ENCODE measurements at places on chromosomes 7 and 10. TPM values are rescaled to one million over a fixed set of nuclear protein-coding genes. Genes with fewer than 3 reads are reported as not detected.

DNA sequence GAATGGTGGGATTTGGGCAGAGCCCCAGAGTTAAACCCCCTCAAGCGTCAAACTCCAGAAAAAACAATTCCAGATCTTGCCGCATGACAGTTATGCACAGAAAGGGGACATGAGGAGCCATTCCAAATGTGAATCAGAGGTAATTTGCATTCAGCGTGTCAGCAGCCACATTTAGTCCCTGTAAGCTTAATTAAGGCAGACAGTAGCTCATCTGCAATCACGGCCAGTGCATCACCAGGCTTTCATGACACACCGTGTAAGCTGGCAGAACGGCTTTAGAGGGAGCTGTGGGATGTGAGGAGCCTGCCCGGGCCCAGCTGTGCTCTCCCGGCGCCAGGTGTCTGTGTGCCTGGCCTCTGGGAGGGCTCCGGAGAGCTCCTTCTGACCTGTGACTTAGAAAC lies 18.7 kb upstream of the PRKAG2 start:
- H3K27ac ChIP-seq: no peak overlapping the region
- peaks cover 2% of the 10 kb centered on the region for H3K4me1 ChIP-seq
- no peak overlapping the region for H3K4me3 ChIP-seq
- H3K27me3 ChIP-seq: peaks cover 34% of the 10 kb centered on the region
- H3K36me3 ChIP-seq: no peaks in the 10 kb centered on the region

DNA sequence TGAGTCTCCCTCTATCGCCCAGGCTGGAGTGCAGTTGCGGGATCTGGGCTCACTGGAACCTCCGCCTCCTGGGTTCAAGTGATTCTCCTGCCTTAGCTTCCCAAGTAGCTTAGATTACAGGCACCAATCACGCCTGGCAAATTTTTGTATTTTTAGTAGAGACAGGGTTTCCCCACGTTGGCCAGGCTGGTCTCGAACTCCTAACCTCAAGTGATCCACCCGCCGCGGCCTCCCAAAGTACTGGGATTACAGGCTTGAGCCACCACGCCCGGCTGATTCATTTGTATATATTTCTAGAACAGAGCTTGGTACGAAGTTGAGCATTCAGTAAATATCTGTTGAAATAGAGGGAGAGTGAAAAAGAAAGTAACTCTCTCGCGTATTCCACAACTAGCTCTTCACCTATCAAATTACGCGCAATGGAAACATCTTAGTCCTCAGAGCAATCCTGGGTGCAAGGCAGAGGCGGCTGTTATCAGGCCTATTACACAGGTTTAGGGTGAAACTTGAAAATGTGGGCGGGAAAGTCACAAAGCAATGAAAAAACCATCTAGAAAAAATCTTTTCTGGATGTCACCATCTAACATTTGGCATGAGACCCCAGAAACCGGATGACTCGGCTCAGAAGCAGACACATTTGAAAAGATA lies 707 bp upstream of the GHITM start:
- no peaks in the 10 kb centered on the region for H3K27me3 ChIP-seq
- H3K4me1 ChIP-seq: peaks cover 9% of the 10 kb centered on the region
- H3K36me3 ChIP-seq: peaks cover 2% of the 10 kb centered on the region
- DNase-seq: no peak

DNA sequence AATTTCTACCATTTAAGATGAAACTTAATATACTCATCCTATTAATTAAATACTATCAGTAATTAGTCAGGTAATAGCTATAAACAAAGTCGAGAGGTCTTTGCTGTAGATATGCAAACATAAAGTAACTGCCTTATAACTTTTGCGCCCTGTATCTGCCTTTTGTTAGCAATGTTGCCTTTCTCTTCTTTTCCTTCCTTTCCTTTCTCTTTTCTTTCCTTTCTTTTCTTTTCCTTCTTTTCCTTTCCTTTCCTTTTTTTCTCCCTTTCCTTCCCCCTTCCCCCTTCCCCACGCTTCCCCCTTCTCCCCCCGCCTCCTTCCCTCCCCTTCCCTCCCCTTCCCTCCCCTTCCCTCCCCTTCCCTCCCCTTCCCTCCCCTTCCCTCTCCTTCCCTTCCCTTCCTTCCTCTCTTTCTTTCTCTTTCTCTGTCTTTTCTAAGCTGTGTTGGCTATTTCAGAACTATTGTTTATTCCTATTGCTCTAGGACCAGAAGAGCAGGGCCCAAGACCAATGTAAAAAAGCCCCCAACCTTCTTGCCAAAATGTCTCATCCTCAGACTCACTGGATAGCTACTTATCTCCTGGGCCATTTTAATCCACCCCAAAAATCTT lies 65.3 kb upstream of the DKK1 start:
- no peak overlapping the region for H3K27ac ChIP-seq
- H3K36me3 ChIP-seq: no peaks in the 10 kb centered on the region
- H3K4me1 ChIP-seq: peaks cover 4% of the 10 kb centered on the region
- no peak for DNase-seq
- no peaks in the 10 kb centered on the region for H3K27me3 ChIP-seq

DNA sequence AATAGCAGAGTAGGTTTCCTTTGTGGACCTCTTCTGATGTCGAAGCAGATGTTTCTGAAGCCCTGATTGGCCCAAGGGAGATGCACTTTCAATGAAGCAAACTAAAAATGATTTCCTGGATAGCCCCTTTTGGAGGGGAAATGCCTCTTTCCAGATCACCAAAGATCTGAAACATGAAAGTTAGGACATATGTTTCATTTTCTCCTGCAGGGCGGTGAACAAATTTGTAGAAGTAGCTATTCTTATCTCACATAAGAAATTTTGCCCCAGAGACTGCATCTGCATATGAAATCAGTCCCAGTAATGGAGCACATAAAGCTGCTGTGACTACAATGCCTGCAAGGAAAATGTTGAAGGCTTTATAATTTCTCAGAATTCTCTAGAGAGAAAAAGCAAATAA lies 56.0 kb downstream of the THSD7A start:
- no peaks in the 10 kb centered on the region for H3K36me3 ChIP-seq
- DNase-seq: peak; percentile 36
- H3K4me1 ChIP-seq: no peaks in the 10 kb centered on the region
- no peaks in the 10 kb centered on the region for H3K27me3 ChIP-seq

DNA sequence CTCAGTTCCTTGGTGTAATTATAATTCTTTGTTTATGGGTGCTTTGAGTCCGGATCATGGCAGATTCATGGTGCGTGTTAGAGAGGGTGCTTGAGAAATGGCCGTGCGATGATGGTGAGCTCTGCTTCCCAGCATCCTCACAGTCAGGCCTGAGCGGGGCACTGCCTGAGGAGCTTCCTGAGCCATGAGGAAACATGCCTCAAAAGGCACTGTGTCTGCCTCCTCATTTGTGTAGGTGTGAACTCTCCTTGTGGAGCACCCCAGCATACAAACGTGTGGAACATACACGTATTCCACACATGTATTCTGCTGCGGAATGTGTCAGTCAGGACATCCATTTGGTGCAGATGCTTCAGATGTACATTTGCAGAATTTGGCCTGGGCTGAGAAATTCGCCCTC lies 205.4 kb downstream of the CELF2 start:
- H3K27ac ChIP-seq: no peak overlapping the region
- H3K27me3 ChIP-seq: no peaks in the 10 kb centered on the region
- peaks cover 15% of the 10 kb centered on the region for H3K4me1 ChIP-seq
- peaks cover 22% of the 10 kb centered on the region for H3K36me3 ChIP-seq

The FEZF1 gene
- not detected for polyA plus RNA-seq

The NACAD gene
- polyA plus RNA-seq: 4.5 TPM

DNA sequence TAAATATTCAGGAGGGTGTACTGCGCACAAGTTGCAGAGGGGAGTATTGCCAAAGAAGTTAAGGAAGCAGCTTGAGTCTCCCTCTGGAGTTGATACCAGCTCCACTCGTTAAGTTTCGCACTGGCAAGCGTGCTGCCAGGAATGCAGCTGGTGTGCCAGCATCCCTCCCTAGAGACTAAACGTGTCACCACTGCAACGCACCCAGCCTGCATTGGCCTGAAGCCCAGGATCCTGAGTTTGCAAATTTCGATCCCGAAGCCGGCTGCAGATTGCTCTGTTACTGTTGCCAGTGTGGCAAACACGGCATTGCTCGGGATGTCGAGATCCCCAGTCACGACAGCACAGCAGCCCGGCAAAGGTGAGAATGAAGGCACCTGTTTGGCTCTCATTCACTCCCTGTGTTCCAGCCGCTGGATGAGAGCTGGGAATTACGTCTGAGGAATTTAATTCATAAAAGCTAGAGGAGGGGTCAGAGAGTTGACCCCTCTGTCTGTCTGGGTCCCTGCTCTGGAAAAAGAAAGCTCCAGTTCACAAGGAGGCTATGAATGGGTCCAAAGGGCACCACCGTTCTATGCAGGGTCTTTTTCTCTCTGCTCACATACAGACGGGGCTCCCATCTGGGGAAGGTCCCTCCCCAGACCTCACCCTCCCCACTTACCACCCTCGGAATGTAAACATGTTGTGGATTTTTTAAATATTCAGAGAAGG lies 61.0 kb downstream of the NRP1 start:
- peak overlapping the region; percentile 1 for H3K4me3 ChIP-seq
- peaks cover 28% of the 10 kb centered on the region for H3K4me1 ChIP-seq
- peak overlapping the region; percentile 66 for H3K27ac ChIP-seq

The TMEM26 gene
- 7.2 TPM for polyA plus RNA-seq

The ABCB1 gene
- polyA plus RNA-seq: 0.47 TPM

- H3K4me3 ChIP-seq: peak overlapping the region; percentile 17
- no peak for DNase-seq
- peaks cover 98% of the 10 kb centered on the region for H3K27me3 ChIP-seq
- H3K36me3 ChIP-seq: no peaks in the 10 kb centered on the region
Measured at GRCh38 chr10:8055420-8056349, 1.2 kb downstream of the GATA3 start.

- H3K4me3 ChIP-seq: no peak overlapping the region
- H3K27me3 ChIP-seq: no peaks in the 10 kb centered on the region
- peak; percentile 88 for DNase-seq
- H3K36me3 ChIP-seq: no peaks in the 10 kb centered on the region
- H3K4me1 ChIP-seq: no peaks in the 10 kb centered on the region
- no peak overlapping the region for H3K27ac ChIP-seq
Measured at GRCh38 chr7:143214789-143215679, 6.8 kb upstream of the TAS2R40 start.

- no peaks in the 10 kb centered on the region for H3K27me3 ChIP-seq
- peaks cover 35% of the 10 kb centered on the region for H3K36me3 ChIP-seq
Measured at GRCh38 chr7:99385564-99385963, 11.0 kb downstream of the ARPC1B start.

DNA sequence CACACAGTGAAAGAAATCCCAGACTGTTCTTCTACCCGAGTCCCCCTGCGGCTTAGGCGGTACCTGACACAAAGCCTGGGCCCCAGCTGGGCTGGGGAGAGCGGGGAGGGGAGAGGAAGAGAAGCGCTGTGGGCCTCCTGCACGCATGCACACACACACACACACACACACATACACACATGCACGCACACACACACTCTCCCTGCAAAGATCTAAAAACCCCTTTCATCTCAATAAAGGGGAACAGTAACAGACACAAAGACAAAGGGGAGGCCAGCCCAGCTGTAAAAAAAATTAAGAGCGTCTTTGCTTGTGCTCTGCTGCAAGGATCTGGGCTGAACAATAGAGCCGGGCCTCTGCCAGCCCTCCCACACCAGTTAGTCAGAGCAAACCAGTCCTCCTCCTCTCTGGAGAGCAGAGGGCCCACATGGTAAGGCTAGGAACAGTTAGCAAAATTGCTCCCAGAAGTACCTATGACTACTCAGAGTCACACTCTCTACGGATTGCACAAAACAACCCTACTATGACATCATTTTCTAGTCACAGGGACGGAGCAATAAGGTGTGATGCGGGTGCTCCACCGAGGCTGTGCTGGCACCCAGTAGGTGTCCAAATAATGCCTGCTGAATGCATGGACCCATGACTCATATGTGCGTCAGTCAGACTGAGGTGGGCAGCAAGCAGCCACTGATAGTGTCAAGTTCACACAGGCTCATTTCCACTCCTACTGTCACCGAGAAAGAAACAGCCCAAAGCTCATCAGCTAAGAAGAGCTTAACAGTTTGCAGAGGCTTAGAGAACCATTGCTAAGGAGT lies 9.2 kb downstream of the ITPRIP start:
- H3K36me3 ChIP-seq: peaks cover 9% of the 10 kb centered on the region
- H3K27me3 ChIP-seq: no peaks in the 10 kb centered on the region
- H3K4me1 ChIP-seq: peaks cover 92% of the 10 kb centered on the region
- H3K4me3 ChIP-seq: peak overlapping the region; percentile 9

- no peaks in the 10 kb centered on the region for H3K27me3 ChIP-seq
- no peak overlapping the region for H3K4me3 ChIP-seq
- no peak overlapping the region for H3K27ac ChIP-seq
- DNase-seq: no peak
- no peaks in the 10 kb centered on the region for H3K36me3 ChIP-seq
Measured at GRCh38 chr7:89247207-89247606, 451.7 kb upstream of the TEX47 start.

The PRLHR gene
- not detected for polyA plus RNA-seq

The SPDYE8 gene
- polyA plus RNA-seq: 0.12 TPM

DNA sequence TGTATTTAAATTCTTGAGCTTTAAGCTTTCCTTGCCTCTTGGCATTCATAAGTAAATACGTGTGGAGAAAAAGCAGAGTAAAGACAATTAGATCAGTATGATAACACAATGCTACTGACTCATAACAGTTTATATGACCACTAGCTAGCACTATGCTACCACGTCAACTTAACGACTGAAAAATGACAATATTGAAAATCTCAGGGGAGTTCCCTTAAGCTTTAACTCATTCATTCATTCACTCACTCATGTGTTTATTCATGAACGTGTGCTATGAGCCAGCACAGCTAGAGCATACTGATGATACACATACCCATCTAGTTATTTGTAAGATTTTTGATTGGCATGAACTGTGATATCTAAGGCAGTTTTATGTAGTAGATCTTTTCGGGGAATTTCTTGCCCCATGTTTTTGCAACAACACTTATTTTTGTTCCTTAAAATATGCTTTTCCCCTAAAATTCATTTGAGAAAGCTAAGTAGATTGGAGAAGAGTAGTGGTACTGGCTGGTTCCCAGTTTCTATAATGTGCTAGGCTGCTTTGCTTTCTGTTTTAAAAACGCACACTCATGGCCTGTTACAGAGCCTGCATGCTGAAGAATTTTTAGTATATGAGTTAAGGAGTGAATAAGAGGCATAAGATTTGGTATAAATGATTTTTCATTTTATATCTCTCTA lies 57.4 kb upstream of the ACBD5 start:
- no peak overlapping the region for H3K4me3 ChIP-seq
- H3K36me3 ChIP-seq: no peaks in the 10 kb centered on the region
- H3K4me1 ChIP-seq: no peaks in the 10 kb centered on the region
- DNase-seq: no peak
- H3K27ac ChIP-seq: no peak overlapping the region

DNA sequence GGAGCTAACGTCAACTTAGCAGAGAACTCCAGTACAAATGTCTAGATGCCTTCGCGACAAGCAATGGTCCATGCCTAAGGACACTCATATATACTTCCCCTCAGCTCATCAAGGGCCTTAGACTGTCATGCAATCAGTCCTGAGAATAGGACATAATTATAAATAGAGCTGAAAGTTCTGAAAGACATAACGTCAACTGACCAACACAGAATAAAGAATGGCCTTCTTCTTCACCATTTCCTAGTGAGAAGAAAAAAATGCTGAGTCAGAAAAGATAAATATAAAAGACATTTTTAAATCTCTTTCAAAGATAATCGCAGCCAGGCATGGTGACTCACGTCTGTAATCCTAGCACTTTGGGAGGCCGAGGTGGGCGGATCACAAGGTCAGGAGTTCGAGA lies 83.2 kb downstream of the ARMH3 start:
- H3K36me3 ChIP-seq: peaks cover 31% of the 10 kb centered on the region
- H3K27me3 ChIP-seq: no peaks in the 10 kb centered on the region
- H3K4me3 ChIP-seq: no peak overlapping the region
- peaks cover 2% of the 10 kb centered on the region for H3K4me1 ChIP-seq
- DNase-seq: no peak
- no peak overlapping the region for H3K27ac ChIP-seq
